Activated CD4-positive, alpha-beta T cell treated with anti-CD3 and anti-CD28 coated beads, Interleukin-2, amount 50 U/mL, for 16 hours (primary cell): ENCODE measurements at places on chromosomes 4 and X.
A peak's percentile ranks its signal among the peaks of the same experiment; 100 is the strongest.

GRCh38 chr4:113858924-113859323 lies 97.4 kb upstream of the CAMK2D start:
- no peak for DNase-seq

DNA sequence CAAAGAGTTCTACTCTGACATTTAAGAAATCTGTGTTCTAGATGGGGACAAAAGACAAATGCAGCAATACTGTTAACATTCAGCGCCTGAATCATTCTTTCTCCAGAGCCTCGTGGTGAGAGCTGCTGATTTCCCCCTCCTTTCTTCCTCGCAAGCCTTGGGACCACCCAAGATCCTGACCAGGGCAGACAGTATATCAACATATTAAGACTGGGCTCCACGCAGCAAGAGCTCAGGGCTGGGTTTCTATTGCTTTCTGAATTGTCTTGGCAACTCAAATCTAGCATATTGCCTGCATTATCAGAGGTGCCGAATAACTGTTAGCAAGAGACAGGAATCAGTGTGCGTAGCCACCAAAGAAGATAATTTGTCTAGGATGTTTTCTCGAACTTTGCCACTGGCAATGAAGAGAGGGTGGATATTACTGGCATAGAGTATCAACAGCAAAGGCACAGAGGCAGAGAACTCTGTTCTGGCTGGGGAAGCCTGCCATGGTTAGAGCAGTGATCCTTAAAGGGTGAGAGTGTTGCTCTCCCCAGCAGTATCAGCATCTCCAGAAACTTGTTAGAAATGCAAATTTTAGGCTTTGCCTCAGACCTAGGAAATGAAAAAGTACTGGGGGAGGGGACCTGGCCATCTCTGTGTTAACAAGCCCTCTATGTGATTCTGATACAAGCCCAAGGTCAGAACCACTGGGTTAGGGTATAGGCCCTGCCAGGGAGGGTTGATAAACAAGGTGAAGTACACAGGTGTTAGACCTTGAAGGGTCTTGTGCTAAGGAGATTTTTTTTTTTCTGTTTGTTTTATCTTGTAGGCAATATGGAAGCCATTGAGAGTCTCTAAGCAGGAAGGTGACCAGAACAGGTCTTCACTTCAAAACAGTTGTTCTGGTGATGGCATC lies 46.2 kb upstream of the MID1IP1 start:
- no peak for DNase-seq

GRCh38 chrX:131216828-131217227 lies 72.3 kb downstream of the IGSF1 start:
- DNase-seq, result no peak

DNA sequence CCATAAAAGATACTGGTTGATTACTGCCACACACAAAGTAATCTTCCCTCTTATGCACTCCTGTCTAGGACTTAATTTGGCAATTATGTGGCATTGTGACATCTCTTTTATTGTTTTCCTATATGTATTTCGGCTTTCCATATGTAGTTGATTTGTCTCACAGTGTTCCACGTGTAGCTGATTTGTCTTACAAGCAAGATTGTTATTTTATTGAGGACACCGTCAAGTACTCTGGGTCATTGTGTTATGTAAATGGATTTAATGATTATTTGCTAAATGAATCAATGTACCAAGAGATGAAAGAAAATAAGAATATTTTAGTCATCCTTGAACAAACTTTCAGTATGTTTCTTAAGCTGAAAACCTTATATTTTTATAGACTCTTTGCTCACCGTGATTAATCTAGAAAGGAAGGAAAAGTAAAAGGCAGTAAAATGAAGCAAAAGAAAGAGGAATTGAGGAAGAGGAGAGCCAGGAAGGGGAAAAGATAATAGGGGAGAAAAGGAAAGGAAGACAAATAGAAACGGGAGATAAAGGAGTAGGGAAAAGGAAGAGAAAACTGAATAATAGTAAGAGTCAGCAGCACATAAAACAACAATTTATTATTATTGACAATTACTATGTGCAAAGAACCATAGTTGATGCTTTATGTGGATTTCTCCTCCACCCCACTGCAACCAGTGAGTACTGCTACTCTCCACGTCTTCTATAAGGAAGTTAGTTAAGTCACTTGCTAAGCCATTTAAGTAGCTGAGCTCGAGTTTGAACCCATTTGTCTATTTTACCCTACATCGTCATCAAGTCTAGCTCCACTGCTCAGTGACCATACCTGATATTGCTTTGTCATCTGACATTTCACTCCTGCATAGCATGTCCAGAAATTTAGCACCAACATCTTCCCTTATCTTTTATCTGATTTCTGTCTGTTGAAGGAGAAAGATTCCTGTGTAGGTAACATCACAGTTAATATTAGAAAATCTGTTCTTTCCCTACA lies 336.5 kb downstream of the BMPR1B start:
- no peak for DNase-seq

DNA sequence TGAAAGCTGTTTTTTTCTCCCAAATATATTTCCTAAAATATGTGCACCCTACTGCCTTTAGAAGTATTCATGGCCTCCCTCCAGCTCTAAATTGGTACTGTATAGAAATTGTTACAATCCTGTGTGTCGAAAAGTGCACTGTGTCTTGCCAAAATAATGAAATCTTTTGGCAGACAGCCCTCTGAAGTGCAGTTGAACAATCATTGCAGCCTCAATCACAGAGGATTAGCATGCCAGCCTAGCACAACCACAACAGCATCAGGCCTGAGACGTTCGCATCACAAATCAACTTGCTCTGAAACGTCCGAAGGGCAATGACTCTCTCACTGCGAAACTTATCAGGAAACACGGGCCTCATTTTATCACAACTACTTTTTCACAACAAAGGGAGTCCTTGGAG lies 99.0 kb downstream of the ANOS1 start:
- DNase-seq, result no peak

- no peak for DNase-seq
These were observed 35.8 kb upstream of the TADA2B start for GRCh38 chr4:7007142-7007907.

- no peak for DNase-seq
These were observed 75.1 kb downstream of the PDGFC start for GRCh38 chr4:156896527-156896926.

DNA sequence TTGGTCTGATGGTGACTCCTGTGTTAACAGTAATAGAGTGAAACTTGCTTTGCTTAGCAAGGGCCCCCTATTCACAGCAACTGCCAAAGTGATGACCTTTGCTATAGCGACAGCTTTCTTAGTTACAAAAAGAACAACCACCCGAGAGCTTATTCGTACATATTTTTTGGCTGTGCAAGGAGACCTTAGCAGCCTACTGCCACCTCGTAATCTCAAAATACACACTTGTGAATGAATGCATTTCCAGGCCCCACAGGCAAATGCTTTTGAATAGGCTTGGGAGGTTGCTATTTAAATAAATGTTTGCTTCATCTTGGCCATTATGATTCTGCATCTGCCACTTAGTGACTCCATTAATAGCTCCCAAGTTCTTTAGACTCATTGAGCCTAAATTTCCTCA lies 47.4 kb downstream of the CCDC149 start:
- DNase-seq, result no peak

DNA sequence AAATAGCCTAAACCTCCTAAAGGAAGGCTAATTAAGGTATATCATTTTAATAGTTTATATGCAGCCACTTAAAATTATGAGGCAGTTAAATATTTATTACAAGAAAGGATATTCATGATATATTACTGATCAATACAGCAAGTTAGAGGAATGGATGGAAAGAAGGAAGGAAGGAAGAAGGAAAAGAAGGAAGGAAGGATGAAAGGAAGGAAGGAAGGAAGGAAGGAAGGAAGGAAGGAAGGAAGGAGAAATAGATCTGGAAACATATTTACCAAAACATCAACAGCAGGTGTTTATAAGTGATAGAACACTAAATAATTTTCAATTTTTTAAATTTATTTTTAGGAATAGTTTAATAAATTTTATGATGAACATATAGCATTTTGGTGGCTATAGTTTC lies 17.5 kb downstream of the SLC7A11 start:
- DNase-seq, result no peak

- DNase-seq, result no peak
These were observed 197.1 kb upstream of the GIMD1 start for GRCh38 chr4:106565727-106566126.

DNA sequence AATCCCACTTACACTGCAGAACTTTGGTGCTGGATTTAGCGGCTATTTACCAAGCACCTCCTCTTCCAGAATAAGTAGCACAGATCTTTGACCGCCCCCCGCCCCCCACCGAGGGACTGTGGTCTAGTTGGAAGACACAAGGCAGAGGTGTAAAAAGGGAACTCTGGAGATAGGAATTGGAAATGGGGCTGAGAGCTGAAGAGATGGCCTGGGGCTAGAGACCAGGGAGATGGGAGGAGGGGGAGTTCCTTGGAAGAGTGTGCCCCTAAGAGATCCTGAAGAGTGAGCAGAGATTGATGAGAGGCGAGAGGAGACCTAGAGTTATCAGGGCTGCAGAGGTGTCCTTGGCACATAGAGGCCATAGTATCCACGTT lies 55.3 kb downstream of the TBL1X start:
- DNase-seq, result no peak

- no peak for DNase-seq
These were observed 15.1 kb upstream of the NKX3-2 start for GRCh38 chr4:13559413-13559812.

DNA sequence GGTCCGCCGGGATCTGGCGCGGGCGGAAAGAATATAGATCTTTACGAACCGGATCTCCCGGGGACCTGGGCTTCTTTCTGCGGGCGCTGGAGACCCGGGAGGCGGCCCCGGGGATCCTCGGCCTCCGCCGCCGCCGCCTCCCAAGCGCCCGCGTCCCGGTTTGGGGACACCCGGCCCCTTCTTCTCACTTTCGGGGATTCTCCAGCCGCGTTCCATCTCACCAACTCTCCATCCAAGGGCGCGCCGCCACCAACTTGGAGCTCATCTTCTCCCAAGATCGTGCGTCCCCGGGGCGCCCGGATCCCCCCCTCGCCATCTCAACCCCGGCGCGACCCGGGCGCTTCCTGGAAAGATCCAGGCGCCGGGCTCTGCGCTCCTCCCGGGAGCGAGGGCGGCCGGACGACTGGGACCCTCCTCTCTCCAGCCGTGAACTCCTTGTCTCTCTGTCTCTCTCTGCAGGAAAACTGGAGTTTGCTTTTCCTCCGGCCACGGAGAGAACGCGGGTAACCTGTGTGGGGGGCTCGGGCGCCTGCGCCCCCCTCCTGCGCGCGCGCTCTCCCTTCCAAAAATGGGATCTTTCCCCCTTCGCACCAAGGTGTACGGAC lies 482 bp upstream of the SHOX start:
- no peak for DNase-seq

DNA sequence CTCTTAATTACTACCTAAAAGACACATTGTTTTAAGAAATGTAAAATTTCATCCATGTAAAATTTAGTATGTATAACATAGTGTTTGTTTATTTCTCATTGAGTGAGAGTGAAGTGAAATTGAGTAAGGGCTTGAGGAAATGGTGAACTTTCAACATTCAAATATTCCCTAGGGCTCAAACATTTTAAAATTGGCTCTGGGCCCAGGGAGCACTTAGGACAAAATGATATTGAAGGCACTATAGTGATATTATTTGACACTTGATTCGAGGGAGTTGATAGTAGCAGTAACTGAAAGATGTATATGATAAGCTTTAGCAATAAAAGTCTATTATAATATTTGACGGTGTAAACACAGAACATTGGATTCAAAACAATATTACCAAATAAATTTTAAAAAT lies 1244.0 kb upstream of the TENM3 start:
- no peak for DNase-seq

GRCh38 chrX:51889851-51890250 lies 3.6 kb upstream of the MAGED1 start:
- no peak for DNase-seq

- DNase-seq, result peak; percentile 57
These were observed 131.7 kb downstream of the CHRNA9 start for GRCh38 chr4:40466789-40467188.

DNA sequence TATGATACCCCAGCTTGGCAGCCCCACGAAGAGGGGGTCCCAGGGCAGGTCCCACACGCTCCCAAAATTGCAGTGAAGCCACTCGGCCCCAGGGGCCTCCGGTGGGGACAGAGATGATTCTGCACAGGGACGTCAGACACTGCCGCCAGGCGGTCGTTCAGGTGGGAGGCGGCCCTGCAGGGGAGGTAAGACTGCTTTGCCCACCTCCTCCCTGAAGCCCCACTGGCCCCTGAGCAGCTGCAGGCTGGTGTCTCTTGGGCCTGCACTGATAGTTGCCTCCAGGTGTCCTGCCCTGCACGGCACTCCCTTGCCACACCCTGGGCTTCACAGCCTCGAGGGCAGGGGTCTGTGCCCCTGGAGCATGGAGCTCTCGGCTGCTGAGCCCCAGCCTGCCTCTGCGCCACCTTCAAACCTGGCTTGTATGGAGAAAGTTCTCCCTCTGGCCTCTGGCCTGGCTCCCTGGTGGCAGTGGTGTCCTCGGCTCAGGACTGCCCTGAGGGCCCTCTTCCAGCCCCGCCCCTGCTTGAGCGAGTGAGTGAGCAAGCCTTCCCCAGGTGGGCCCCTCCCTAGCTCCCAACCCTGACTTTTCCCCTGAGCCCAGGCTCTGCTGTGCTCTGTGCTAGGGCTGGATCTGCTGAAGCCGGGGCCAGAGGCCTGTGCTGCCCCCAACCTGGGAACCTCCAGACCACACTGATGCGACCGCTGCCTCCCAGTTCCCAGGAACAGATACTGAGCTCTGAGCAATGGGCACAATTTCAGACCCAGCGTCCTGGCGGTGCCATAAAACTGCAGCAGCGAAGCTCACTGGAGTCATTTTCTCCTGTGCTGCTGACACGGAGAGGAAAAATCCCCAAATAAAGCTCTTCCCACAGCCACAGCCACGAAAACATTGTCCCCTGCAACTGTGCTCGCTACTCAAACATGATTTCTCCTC lies 16.1 kb downstream of the ADRA2C start:
- no peak for DNase-seq

DNA sequence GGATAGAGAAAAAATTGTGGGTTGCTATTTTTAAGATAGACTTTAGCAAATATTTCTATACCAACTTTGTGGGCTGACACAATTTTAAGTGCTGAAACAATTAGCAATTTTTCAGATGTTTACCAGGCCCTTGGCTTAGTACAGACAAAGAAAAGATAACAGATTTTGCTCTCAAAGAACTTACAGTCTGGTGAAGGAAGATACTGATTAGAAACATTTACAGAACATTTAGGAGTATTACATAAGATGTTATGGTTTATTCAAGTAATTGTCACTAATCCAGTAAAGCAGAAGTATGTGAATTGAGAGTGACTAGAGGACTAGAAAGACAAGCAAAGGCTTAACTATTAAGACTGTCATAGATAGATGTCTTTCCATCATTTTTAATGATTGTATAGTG lies 35.3 kb upstream of the NDUFC1 start:
- DNase-seq, result no peak

GRCh38 chr4:47442980-47443379 lies 20.5 kb downstream of the COMMD8 start:
- DNase-seq, result no peak

GRCh38 chr4:82891707-82892466 lies 934 bp upstream of the SEC31A start:
- DNase-seq, result no peak

- no peak for DNase-seq
These were observed 22.8 kb upstream of the HADH start for GRCh38 chr4:107966903-107967302.

GRCh38 chr4:68905939-68906779 lies 45.4 kb downstream of the UGT2A3 start:
- no peak for DNase-seq
